Urothelium cell line (cell line): ENCODE measurements at places on chromosomes 7 and 10.

DNA sequence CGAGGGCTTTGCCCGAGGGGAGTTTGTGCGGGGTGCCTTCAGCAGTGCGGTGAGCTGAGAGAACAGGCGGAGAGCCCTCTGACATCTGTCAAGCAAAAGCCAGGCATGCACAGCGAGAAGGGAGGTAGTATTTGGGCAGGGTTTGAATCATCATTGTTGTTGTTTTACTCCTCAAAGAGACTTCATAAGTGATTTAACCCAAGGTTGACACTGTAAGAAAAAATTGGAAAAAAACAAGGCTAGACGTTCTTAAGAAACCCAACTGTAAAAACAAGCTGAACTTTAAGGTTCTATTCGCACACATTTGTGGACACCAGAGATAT is 1.3 kb downstream of the ADAM22 start:
- no peak for DNase-seq

GRCh38 chr7:143882604-143883078 is 19.3 kb downstream of the TCAF1 start:
- peak; percentile 56 for DNase-seq

DNA sequence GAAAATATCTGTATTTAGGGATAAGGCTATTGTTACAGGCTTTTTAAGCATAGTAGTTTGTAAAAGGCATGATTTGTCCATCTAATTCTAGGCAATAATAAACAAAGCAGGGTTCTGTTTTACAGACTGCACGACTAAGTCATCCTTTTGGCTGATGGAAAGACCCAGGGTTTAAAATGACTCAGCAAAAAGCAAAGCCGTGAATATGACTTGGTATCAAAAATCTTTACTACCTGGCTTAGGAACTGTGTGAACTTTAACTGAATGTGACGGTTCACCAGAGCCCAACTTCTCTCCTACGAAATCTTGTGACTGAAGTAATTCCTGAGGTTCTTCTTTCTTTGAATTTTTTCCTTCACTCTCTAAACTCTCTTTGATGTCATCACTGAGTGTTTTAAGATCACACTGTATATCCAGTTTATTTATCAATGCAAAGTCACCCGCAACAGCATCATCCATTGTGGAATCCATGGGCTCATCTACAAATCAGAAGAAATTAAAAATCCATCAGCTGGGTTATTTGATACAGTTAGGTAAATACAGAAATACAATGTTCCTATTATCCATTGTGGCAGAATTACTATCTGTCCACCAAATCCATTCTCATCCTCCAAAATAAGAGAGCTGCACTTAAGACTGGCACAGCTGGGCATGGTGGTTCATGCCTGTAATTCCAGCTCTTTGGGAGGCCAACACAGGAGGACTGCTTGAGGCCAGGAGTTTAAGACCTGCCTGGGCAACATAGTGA is 17.0 kb downstream of the ATE1 start:
- DNase-seq, result no peak

- peak; percentile 82 for DNase-seq
Observed at GRCh38 chr7:29921404-29922010, 68.1 kb downstream of the SCRN1 start.

DNA sequence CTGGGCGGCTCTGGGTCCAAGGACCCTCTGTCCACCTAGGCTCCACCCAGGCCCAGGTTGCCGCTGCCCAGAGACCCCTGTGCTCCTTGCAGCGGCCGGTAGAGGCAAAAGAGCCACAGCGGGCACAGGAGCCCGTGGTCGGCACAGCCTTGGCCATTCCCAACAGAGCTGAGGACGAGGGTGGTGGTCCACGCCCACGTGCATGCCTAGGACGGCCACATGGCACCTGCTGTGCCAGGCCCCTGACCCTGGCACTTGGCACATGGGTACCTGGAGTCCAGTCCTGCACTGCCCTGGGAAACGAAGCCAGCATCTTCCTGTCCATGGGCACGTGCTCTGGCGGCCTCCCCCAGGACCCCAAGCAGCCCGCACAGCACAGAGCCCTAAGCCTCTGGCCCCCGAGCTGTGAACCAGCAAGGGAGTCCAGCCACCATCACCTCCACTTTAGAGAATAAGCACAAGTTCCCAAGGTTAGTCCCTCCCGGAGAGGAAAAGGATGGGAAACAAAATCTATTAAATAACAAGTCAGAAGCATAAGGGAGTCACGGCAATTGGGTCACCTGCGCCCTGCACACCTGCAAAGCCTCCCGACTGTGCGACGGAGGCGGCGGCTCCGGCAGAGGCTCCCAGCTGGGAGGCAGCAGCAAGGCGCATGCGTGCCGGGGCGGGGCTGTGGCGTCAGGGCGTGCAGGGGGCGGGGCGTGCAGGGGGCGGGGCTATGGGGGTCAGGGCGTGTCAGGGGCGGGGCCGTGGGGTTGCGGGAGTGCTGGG is 59.1 kb downstream of the STK32C start:
- DNase-seq, result peak; percentile 93

DNA sequence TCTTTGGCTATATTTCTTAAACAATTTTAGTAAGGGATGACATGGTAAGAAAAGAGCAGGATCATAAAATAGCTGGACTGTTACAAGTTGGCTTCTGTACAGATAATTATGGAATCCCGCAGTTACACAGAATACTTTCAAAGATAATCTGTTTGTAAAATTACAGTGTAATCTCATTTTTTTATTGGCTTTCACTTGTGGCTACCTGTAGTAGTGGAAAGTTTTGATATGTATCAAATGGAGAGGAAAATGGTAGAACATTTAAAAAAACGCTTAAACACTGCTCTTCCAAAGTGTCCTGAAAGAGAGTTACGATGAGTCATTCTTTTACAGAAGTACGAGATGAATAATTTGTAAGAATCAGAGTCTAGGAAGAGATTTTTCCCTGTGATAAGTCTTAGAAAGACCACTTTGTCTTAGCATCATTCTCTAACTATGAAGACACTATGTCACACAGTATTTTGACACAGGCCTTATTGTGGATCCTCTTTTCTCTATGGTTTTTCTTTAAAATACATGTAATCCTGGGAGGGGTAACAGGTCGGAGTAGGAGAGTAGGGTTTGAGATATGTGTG is 215.0 kb upstream of the DKK1 start:
- DNase-seq, result no peak

DNA sequence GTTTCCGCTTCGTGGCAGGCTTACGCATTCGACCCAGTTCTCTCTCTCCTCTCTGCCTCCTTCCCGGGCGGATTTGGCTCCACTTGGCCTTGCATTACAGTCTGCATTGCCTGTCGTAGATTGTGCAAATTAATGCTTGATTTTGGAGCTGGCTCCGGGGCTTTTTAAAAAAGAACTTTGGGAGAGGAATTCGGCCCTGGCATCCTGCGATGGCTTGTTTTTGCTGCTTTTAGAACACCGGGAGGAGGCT is 767 bp downstream of the EIF4EBP2 start:
- no peak for DNase-seq

DNA sequence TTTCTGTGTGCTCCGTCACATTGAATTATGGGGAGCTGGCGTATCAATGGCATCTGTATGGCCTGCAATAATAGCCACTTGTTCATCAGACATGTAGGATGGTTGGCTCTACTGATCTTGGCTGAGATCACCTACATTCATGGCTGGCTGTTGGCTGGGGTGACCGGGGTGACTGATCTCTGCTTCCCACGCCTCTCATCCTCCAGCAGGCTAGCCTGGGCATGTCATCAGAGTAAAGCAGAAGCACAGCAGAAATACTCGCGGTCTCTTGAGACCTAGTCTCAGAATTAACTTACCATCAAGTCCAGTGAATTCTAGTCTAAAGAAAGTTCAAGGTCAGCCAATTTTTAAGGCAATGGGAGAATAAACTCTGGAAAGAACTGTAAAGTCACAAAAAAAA is 257.7 kb upstream of the GLI3 start:
- no peak for DNase-seq

DNA sequence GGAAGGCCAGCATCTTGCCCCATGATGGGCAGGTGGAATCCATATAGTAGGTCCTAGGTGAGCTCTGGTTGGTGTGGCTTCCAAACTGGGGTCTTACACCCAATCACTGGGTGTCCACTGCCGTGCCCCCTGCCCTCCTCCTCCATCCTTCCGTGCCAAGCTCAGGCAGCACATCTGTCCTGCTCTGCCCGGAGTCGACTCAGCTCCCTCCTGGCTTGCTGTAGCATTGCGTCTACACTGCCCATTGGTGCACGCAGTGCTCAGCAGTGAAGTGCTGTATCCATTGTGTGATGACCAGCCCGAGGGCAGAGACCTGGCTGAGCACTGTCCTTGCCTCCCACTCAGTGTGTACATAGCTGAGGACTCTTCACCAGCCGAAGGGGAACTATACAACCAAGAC is 148.4 kb downstream of the ADAM12 start:
- DNase-seq, result no peak

DNA sequence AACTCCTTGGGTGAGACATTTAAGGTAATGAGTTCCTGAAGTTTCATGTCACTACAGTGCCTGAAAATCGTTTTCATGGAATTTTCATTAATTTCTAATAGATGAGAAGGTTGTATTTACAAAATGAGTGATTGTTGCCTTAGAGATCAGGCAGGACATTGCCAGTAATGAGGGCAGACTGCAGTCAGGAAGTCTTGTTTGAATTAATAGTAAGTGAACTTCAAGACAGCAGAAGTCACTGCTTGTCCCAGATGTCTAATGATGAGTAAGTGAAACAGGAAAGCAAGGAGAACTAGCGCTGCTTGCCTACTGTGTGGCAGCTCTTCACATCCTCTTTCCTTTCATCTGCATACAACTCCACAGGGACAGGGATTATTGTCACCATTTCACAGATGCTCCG is 237.4 kb downstream of the BAMBI start:
- no peak for DNase-seq

DNA sequence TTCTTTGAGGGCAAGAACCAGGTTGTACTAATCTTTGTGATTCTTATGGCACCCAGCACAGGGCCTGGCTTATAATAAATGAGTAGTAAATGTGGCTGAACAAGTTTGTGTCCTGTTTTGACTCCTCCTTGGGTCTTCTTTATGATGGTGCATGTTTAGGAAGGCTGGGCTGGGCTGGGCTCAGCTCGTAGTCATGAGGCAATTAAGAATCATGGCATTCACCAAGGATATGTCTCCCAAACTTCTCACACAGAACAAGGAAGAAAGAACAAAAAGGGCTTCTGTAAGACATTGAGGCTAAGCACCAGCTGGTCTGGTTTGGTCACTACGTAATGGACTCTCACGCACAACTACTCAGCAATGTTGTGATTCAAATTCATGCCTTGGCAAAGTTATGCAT is 30.5 kb upstream of the YAE1 start:
- DNase-seq, result no peak

GRCh38 chr7:132677918-132678317 is 101.6 kb upstream of the PLXNA4 start:
- DNase-seq, result no peak
